Type B pancreatic cell (in vitro differentiated cells): ENCODE measurements at places on chromosomes 1 and 21. TPM values are rescaled to one million over a fixed set of nuclear protein-coding genes. Genes with fewer than 3 reads are reported as not detected.

GRCh38 chr1:1672181-1672965, 13.6 kb upstream of the CDK11B start:
- no peak for DNase-seq

DNA sequence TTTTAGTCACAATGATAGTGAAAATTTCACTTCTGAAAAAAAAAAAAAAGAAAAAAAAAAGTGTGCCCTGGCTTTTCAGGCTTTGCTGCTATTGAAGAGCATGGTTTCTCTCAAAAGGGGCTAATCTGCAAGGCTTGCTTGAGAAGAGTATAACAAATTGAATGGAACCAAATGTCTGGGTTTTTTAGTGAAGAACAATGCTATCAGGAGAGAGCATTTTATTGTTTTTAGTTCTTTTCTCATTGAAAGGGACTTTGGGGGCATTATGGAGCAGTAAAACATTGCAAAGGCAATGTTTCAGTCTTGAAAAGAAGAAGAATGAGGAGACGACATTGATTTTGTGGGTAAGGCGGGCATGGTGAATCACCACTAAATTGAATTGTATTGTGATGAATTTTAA, 28.2 kb downstream of the VCAM1 start:
- DNase-seq = no peak

- no peak for DNase-seq
Observed at GRCh38 chr1:173488001-173488400, 10.9 kb downstream of the PRDX6 start.

CFHR2 gene
- total RNA-seq = not detected in 2 replicates

PRRX1 gene
- 1.7 and 142 TPM in 2 replicates for total RNA-seq

OR2AJ1 gene
- total RNA-seq = not detected in 2 replicates

GRCh38 chr1:234362558-234362957, 10.7 kb upstream of the COA6 start:
- no peak for DNase-seq

- DNase-seq = no peak
Observed at GRCh38 chr1:20262810-20263534, 27.7 kb upstream of the VWA5B1 start.
